ENCODE measurements at places on chromosomes 7 and 10. TPM values are rescaled to one million over a fixed set of nuclear protein-coding genes. Genes with fewer than 3 reads are reported as not detected.

ICA1 gene
- total RNA-seq, result 5.6 TPM

SCART1 gene
- total RNA-seq, result 0.06 TPM

SFTPA2 gene
- total RNA-seq, result not detected

SRRT gene
- total RNA-seq, result 58.5 TPM

DNA sequence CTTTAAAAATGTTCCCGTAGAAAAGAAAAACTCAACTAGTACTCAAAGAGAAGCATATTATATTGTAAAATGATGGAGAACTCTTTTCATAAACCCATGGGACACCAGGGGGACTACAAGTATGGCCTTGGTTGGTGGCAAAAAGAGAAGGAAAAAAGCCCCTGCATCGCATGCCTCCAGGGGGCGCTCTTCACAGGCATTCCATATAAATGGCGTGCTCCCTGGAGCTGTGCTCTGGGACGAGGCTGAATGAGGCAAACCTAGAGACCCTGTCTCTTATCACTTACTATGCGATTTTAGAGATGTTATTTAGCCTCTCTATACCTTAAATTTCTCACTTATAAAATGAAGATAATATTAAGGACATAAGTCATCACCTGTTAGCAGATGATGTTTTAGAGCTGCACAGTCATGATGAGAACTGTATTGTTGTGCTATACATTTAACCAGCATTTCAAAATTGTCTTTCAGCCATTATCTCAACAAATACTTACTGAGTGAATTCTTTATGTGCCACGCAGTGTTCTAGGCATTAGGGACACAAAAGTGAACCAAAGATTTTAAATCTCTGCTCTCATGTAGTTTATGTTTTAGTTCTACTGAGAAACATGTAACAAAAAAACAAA, 105.8 kb downstream of the ARHGAP21 start:
- DNase-seq, result no peak

DNA sequence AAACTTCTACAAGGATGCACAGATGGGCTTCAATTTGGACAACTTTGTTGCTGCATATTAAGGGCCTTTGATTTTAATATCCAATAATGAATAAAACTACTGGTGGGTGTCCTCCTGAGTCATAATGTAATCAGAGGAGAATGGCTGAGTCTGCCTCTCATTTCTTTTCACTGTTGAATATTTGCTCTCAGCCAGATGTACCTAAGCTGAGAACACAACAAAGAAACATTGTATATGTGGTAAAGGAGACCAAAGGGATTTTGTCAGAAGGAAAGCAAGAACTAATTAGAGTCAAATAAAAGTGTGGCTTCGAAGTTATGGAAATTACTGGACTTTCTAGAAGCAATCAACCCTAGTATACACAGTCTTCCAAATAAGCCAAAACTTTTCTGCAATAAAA, 131.0 kb upstream of the BET1 start:
- no peak for DNase-seq

GRCh38 chr10:114743521-114744231, 77.9 kb upstream of the FHIP2A start:
- DNase-seq, result no peak

- DNase-seq, result no peak
Observed at GRCh38 chr7:40199076-40199802, 64.4 kb downstream of the SUGCT start.

DNA sequence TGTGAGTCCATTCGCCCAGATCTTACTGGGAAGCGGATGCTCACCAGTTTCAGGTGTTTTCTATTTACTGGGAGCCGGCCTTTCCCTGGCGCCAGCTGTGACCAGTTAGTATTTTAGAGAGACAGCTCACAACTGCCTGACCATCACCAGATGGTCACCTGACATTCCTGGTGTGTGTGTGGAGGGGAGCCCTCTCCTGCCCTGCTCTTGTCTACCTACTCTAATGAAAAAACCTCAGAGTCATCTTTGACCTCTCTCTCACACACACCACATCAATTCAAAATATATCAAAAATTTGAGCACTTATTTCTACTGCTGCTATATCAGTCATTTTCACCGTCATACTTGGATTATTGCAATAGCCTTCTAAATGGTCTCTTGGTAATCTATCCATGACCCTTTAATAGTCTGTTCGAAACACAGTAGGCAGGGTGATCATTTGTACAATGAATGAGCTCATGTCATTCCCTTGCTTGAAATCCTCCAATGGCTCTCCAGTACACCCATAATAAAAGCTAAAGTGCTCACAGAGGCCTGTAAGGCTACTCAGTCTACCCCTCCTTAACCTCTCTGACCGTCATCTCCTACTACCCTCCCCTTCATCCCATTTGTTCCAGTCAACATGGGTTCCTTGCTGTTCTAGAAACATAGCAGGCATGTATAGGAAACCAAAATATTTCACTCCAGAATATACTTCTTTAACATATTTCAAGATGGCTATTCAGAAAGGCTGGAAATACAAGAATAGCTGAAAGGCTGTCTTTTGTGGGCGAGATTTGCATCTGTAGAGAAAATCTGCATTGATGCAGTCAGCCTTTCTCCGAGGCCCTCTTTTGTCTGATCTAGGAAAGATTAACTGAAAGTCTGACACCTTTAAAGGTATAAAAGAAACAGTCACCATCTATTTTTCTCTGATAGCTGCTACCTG, 17.5 kb upstream of the NT5C3A start:
- no peak for DNase-seq

GRCh38 chr10:22491931-22492615, 146.8 kb downstream of the SPAG6 start:
- DNase-seq, result no peak

DNA sequence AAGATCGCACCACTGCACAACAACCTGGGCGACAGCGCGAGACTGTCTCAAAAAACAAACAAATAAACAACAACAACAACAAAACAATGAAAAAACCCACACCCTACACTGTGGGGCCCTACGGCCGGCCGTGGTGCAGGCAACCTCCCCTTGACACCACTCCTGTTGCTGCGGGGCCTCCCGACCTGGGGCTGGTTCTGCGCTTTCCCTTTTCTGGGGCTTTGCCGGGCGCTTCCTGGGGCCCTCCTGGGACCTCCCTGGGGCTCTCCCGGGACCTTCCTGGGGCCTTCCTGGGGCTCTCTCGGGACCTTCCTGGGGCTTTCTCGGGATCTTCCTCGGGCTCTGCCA, 46.6 kb downstream of the INSIG1 start:
- no peak for DNase-seq

- DNase-seq, result no peak
Observed at GRCh38 chr7:32868116-32868515, 23.4 kb downstream of the KBTBD2 start.

DNA sequence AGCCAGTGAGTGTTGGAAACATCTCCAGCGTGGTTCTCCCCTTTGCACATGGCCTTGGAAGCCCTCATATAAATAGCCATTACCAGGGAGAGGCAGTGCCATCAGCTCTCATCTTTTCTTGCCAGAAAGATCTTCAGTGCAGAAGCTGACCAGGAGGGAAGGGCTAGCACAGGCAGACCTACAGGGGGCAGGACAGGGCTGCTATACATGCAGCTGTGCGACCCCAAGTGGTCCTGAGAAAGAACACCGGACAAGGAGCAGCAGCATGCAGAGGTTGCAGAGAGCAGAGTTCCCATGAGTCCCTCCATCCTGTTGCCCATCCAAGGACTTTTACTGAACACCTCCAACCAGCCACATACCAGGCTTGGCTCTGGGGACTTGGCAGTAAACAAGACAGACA, 17.1 kb downstream of the GRID1 start:
- DNase-seq, result no peak

DNA sequence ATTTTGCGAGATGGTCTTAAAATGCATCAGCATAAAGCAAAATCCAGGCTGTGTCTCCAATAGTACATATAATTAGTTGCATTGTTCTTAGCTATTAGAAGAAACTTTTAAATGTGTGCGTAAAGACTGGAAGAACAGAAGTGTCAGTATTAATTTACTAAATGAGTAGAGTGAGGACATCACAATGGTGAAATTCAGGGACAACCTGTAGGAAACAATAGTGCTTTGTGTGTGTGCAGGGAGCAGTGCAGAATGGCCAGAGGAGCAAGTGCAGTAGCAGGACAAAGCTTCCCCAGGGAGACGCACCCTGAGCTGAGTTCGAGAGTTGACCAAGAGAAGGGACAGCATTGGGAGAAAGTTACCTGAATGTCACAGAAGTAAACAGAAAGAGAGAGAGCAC, 13.7 kb downstream of the ITGB8 start:
- DNase-seq, result no peak

GRCh38 chr10:61099756-61100155, 155.8 kb upstream of the RHOBTB1 start:
- no peak for DNase-seq

DNA sequence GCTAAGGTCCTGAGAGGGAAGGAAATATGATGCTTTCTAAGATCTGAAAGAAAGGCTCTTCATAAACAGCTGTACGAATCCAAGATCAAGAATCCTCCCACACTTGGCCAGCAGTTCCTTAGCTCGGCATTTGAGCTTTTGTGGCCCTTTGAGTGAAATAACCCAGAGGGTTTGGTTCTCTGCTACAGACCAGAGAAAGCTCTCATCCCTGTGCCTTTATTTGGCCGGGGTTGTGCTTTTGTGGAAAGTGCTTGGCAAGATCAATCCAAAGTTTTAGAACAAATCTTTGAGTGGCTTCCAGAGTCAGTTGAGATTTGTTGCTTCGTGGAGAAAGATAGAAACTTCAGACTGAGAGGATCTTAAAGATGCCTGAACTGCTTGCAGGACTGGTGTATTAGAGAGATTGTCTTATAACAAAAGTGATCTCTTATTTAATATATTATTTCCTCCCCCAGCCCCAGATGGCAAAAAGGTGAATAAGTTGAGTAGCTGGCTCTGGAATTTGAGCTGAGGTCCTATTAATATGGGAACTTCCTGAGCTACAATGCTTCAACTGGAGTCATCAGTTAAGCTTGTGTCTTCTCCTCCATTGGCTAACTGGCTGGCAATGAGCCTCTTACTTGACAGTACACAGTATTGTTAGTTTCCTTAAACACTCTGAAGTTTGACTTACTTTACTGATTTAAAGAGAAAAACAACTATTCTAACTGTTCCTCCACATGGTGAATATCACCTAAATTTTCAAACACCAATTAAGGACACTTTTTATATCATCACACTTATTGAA, 687.3 kb downstream of the MAGI2 start:
- no peak for DNase-seq

DNA sequence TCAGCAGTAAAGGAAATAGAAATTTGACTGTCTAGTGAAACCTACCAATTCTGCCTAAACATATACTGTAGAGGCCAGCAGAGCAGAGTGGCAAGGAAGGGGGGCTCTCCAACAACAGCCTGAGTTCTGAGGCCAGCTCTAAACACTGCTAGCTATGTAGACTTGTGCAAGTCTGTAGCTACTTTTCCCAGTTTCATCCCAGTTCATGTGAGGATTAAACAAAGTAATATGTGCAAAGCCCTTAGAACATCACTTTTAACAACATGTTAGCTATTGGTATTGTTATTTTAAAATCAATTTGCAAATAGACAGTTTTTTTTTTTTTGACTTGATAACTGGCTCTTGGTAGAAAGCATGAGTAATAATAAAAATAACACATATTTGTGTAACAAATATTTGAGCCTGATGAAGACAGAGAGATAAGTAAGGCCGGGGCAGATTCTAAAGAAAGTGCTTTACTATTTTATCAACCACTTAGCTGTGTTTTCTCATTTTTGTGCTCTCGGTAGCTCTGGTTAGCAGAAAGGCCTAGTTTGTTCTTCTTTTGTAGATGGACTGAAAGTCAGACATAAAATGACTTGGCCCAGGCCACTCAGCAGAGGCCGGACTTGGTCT, 9.3 kb downstream of the CHST12 start:
- DNase-seq, result no peak

GRCh38 chr10:43340619-43341018, 30.8 kb upstream of the FXYD4 start:
- no peak for DNase-seq

DNA sequence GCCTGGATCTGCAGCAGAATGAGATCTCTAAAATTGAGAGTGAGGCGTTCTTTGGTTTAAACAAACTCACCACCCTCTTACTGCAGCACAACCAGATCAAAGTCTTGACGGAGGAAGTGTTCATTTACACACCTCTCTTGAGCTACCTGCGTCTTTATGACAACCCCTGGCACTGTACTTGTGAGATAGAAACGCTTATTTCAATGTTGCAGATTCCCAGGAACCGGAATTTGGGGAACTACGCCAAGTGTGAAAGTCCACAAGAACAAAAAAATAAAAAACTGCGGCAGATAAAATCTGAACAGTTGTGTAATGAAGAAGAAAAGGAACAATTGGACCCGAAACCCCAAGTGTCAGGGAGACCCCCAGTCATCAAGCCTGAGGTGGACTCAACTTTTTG, 21.4 kb downstream of the LRRC17 start:
- no peak for DNase-seq

DNA sequence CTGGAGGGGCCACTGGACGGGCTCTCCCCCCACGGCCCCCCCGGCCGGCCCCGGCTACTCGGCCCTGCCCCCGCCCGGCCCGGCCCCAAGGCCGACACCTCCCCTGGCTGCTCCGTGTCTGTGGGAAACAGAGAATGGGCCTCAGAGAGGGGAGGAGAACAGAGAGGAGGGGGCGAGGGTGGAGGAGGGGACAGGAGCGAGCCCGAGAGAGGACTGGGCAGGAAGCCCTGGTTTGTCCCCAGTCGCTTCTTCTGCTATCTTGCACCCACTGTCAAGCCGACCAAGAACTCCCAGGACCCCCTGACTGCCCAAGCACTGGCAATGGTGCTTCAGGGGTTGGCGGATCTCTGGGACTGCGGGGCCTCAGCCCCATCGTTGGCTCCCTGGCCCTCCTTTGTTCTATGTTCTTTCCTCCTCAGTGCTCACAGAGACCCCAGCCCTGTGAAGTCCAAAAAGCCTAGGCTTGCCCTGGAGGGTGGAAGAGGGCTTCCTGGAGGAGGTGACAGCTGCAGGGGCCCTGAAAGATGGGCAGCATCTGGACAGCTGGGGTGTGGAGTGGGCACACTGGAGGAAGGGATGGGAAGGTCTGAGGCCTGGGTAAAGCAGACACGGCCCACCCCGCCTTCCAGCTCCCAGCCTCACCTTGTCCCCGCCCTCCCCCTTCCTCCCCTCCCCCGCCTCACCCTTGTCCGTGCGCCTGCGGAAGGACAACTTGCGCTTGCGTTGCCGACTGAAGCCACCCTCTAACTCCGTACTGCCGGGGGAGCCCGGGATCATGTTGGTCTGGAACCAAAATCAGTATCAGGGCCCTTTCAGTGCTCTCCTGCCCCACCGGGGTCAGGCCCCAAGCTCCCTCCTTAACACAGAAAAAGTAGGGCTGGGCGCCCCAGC, 30.1 kb downstream of the KCNH2 start:
- no peak for DNase-seq

GRCh38 chr10:71383972-71384687, 12.6 kb upstream of the CDH23 start:
- DNase-seq, result no peak

- DNase-seq, result no peak
Observed at GRCh38 chr7:108069646-108070045, 60.5 kb downstream of the LAMB4 start.

GRCh38 chr7:150954201-150954985, 23.7 kb downstream of the KCNH2 start:
- DNase-seq, result no peak

DNA sequence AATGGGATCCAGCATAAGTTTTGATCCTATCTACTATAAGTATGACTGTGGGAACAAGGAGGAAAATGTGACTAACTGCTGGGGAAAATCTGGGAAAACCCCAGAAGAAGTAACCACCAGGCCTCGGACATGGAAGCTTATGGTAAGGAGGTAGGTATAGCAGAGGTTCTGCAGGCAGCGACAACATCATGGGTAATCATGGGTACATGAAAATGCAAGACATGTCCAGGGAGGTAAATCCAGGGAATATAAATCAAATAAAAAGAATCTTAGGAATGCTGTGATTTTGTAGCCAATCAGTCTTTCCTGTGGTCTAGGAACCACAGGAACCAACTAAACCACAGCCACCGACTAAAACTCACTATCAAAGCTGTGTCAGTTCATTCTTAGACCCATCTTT, 168.3 kb upstream of the NPY start:
- no peak for DNase-seq
